NCI-H524 (cell line): ENCODE measurements at places on chromosomes 7 and 10.

- no peak for DNase-seq
Measured at GRCh38 chr10:61752111-61753011, 89.6 kb downstream of the CABCOCO1 start.

GRCh38 chr7:120941064-120941463 lies 9.5 kb upstream of the ING3 start:
- DNase-seq, result no peak

- DNase-seq, result no peak
Measured at GRCh38 chr7:104039363-104039762, 49.9 kb upstream of the RELN start.

DNA sequence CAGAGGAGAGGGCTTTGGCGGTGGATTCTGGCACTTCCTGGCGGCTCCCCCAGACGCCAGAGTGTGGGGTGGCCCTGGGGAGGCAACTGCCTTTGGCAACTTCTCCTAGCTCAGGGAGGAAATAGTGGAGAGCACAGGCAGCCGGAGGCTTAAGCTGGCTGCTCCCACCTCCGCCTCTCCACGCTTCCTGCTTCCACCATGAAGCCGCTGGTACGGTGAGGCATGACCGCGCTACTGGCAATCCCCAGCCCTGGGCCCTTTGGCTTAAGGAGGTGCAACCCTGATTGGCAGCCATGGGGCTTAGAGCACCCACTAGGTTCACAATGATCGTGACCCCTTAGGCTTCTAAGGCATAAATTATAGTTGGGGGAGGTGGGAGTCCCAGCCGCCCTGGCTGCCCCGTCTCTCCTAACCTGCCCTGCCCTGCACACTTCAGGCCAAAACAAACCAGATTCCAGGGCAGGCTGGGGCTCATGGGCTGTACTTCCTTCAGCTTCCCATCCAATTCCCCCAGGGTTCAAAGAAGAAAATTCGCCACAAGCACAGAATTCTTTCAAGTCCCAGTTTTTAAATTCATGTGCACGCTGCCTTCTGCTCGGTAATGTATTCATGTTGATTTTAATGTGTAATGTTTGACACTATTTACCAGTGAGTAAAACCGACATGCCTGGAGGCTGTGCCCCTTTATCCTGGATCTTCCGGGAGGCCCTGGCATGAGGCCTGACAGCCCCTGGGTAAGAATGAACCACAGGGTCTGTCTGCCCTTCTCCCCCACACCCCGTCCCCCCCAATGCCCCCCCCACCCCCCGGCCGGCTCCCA lies 90.7 kb upstream of the LRRC4 start:
- DNase-seq, result no peak

GRCh38 chr7:115293628-115294240 lies 371.8 kb downstream of the MDFIC start:
- no peak for DNase-seq

DNA sequence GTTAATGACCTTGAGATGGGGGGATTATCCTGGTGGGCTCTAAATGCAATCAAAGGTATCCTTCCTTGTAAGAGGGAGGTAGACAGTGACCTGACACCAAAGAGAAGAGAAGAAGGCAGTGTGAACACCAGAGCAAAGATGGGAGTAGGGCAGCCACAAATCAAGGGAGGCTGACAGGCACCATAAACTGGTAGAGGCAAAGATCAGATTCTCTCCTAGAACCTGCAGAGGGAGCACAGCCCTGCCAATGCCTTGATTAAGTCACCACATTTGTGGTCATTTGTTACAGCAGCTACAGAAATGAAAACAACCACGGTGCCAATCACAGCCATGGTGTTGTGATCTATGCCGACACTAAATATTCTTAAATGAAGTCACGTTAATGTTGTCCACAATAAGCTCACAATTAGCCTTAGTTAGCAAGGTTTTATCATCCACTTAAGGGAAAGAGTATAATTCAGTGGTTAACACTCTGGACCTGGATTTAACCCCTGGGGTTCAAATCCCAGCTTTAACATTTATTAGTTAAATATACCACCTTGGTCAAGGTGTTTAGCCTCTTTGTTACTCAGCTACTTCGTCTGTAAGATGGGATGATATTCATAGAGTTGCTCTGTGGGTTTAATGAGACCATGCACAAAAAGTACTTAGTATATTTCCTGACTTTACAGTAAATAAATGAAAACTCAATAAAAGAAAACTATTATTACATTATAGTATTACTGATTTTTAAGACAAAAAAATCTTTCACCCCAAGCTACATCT lies 70.8 kb downstream of the SGMS1 start:
- DNase-seq, result no peak

DNA sequence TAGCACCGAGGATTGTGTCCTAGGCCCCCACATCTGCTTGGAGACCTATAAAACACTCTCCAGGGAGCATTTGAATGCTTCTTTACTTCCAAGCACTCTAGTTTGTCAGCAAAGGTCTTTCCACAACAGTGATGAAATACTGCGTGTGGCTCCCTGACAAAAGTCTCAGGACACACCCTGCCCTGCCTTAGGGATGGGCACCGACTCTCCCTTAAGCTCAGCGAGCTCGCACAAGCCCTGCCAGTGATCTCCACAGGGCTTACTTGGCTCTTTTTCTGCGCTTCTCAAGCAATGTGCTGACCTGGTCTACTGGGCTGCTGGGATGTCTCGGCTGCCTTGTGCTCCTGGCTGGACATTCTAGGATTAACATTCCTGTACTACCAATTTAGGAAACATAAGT lies 84.3 kb upstream of the MPP7 start:
- DNase-seq, result no peak

DNA sequence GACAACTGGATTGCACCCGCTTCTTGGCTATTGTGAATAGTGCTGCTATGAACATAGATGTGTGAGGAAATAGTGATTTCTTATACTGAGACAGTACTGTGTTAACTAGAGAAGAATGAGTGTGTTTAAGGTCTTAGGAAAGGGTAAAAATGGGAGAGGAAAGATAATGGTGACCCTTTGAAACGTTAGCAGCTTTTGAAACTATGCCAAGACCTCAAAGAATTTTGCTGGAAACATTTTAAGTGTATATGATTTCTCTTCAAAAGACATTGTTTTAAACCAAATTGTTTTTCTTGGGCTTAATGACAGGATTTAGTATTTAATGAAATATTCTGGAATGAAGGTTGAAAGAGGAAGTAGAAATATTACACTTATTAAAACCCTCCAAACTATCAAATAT lies 100.8 kb upstream of the ARHGAP21 start:
- DNase-seq, result no peak

- no peak for DNase-seq
Measured at GRCh38 chr7:78212476-78213060, 414.0 kb downstream of the PHTF2 start.

DNA sequence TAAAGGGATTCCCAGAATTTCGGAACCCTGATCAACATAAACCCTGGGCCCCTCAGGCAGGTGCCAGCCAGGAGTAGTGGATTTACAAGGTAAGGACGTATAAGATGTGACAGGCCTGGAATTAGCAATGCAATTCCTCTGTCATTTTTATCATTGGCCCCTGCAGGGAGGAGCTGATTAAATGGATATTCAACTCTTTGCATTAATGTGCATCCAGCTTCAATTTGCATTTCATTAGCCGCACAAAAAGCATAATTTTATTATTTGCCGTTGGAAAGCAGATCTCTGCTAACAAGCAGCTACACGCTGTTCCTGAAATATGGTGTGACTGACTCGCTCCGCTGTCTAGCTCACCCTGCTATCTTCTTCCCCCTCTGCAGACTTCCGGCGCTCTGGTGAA lies 195.8 kb downstream of the RPS24 start:
- no peak for DNase-seq

GRCh38 chr7:13946181-13946580 lies 43.3 kb downstream of the ETV1 start:
- no peak for DNase-seq

- DNase-seq, result no peak
Measured at GRCh38 chr7:1007901-1008300, 24.9 kb downstream of the CYP2W1 start.

DNA sequence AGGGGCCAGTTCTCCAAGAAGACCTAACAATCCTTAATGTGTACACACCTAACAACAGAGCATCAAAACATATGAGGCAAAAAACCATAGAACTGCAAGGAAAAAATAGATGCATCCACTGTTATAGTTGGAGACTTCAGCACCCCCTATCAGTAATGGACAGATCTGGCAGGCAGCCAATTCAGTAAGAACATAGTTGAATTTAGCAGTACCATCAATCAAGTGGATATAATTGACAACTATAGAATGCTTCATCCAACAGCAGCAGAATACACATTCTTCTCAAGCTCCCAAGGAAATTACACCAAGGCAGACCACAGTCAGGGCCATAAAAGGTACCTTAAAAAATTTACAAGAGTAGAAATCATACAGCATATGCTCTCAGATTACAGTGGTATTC lies 42.2 kb downstream of the POLL start:
- DNase-seq, result no peak

GRCh38 chr10:105844241-105844640 lies 1203.2 kb downstream of the SORCS3 start:
- no peak for DNase-seq

- peak; percentile 4 for DNase-seq
Measured at GRCh38 chr7:46080595-46081159, 159.6 kb upstream of the IGFBP3 start.

DNA sequence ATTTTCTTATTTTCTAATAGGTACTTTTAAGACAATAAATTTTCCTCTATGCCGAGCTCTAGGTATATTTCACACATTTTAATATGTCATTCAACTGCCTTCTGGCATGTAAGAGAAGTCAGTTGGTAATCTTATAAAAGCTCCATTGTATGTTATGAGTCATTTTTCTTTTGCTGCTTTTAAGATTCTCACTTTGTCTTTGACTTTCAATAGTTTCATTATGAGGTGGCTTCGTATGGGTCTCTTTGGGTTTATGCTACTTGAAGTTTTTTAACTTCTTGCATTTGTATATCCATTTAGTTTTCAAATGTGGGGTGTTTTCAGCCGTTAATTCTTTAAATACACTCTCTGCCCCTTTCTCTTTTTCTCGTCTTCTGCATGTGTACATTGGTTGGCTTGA lies 80.5 kb downstream of the ABCA13 start:
- DNase-seq, result no peak

GRCh38 chr10:52053497-52053896 lies 260.6 kb upstream of the DKK1 start:
- no peak for DNase-seq

DNA sequence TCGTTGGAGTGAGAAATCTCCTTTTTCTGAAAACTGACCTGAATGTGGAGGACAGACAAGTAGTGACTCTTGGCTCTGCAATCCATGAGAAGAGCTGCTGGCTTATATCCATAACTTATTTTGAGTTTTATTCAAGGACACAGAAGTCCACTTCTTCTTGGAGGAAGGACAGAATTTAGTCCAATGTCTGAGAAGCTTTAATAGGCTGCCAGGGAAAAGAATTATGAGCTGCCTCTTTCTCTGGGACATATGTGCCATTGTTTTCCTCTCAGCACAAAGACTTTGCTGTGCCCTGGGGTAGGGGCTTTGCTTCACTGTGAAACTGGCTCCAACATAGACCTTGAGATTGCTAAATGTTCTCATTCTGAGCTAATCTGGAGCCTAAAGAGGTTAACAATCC lies 20.5 kb upstream of the AOC1 start:
- no peak for DNase-seq

DNA sequence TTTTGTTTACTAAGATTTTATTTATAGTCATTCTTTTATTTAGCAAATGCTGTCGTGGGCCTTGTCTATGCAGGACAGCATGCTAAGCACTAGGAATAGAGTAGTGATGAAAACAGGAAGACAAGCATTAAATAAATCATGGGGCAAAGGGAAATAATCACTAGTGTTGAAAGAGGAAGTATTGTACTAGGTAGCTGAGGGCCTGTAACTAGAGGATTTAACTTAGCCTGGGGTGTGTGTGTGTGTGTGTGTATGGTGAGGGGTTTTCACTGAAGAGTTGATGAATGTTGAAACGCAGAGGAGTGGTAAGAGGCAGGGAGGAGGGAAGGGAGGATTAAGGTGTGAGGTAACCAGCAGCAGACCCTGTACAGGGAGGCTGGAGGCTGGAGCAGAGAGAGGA lies 446.4 kb downstream of the SDK1 start:
- no peak for DNase-seq

DNA sequence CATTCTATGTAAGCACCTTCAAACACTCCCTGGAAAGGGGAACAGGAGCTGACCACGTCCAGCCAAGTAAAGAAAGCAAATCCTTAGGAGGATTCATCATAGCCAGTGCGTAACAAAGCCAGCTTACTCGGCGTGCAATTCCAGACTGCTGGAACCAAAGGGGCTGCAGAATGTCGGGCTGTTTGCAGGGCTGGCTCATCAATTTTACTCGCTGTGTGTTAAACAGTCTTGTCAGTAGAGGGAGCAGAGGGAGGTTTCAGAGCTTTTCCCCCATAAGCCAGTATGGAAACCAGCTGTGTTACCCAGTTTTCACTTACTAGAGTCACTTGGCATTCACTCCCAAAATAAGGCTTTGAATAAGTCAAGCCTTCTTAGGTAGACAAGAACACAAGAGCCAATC lies 127.1 kb downstream of the KMT2E start:
- no peak for DNase-seq

DNA sequence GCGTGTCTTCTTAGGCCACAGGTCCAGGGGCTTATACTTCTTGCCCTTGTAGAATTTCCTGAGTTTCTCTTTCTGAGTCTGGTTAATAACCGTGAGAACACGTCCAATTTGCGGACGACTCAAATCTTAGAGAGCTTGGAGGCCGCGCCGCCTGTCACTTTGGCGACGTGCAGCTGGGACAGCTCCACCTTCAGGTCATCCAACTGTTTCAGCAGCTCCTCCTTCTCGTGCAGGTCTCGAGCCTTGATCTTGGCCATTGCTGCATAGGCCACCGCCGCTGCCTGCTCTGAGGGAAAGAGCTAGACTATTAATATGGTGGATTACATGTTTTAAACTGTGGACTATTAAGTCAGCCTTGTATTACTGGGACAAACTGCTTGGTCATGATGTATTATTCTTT lies 26.9 kb downstream of the EVX1 start:
- DNase-seq, result no peak

DNA sequence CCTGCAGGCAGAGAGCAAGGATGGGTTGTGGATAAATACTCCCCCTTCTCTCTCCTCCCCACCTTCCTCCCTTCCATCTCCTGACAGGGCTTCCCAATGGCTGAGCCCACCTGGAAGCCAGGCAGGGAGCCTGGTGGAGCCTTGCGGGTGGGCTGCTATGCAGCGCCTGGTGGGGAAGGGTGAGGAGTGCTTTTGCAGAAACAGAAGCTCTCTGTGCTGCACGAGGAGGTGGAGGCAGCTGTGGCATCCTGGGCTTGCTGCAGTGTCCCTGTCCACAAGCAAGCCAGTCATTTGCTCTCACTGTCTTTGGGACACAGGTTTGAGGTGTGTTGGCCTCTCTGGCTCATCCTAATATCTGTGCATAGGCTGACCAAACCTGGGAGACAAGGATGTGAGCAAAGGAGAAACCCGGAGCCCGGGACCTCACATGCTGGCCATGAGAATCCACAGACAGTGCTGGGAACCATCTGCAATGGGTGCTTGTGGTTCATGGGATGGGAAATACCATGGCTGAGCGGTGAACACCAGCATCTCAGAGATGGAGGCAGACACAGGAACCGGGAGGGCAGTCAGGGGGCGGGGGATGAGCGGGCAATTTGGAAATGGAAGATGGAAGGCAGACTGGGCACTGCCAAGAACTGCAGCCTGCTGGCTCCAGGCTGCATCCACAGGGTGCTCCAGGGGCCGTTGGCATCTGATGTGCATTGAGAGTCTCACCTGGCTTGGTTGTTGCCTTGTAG lies 364.2 kb downstream of the GLRX3 start:
- DNase-seq, result no peak

- DNase-seq, result peak; percentile 40
Measured at GRCh38 chr10:70381471-70382421, 679 bp downstream of the LRRC20 start.

- no peak for DNase-seq
Measured at GRCh38 chr7:29479301-29480200, 84.1 kb upstream of the PRR15 start.

- no peak for DNase-seq
Measured at GRCh38 chr10:77325233-77325537, 312.4 kb downstream of the KCNMA1 start.
